T1000 (cell line): ENCODE measurements at places on chromosomes 5 and 9.

DNA sequence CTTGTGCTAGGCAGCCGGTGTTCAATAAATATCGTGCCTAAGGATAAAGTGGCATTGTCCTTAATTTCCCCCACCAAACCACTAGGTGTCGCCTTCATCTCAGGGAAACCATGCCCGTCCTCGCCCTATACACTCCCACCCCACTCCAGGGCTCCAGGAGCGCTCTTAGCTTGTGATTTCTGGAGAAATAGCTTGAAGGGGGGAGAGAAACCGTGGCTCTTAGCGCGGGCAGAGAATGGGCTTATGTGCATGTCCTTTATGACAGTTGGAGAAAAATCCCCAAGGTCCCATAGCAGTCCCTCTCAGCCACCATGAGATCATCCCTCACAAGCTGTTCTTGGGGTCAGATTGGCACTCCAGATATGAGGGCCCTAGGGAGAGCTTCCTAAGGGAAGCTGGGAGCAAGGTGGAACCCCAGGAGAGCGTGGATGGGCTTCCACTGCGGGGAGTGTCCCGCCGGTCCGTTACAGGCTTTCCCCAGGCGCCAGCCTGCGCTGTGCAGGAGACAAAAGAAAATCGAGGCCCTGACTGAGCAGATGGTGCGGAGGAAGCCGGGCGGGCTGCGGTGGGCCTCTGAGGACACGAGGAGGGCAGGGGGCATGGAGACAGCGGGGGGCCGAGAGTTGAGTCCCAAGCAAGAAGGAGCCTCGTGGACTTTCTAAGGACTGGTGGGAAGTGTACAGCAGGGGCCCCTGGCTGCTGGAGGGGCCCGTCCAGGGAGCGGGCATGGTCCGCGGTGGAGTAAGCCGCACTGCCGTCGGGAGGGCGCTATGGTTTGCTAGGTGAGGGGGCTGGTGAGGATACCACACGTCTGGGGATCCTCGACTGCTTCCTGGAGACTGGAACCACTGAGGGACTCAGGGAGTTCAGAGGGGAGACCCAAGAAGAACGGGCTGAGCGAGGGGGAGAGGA lies 750 bp upstream of the NPR2 start:
- DNase-seq = no peak

DNA sequence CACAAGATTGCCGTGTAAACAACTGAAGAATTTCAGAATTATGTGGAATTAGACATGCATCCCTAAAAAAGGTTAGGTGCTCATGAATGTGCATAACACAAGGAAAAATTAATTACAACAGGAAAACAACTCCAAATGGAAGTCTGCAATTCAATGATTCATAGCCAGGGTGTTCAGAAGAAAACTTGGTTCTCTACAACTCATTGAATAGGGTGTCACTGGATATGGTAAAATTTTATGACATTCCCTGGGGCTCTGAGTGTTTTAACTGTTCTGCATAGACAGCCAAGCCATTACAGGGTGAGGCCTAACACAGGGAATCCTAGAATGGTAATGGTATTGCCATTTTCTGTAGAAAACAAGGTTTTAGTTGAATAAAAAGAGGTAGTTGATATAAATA lies 24.4 kb upstream of the ZSWIM6 start:
- DNase-seq = no peak

DNA sequence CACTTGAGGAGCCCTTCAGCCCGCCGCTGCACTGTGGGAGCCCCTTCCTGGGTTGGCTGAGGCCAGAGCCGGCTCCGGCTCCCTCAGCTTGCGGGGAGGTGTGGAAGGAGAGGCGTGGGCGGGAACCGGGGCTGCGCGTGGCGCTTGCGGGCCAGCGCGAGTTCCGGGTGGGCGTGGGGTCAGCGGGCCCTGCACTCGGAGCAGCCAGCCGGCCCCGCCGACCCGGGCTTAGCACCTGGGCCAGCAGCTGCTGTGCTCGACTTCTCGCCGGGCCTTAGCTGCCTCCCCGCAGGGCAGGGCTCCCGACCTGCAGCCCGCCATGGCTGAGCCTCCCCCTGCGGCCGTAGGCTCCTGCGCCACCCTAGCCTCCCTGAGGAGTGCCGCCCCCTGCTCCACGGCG lies 6.2 kb upstream of the SHB start:
- DNase-seq = no peak

DNA sequence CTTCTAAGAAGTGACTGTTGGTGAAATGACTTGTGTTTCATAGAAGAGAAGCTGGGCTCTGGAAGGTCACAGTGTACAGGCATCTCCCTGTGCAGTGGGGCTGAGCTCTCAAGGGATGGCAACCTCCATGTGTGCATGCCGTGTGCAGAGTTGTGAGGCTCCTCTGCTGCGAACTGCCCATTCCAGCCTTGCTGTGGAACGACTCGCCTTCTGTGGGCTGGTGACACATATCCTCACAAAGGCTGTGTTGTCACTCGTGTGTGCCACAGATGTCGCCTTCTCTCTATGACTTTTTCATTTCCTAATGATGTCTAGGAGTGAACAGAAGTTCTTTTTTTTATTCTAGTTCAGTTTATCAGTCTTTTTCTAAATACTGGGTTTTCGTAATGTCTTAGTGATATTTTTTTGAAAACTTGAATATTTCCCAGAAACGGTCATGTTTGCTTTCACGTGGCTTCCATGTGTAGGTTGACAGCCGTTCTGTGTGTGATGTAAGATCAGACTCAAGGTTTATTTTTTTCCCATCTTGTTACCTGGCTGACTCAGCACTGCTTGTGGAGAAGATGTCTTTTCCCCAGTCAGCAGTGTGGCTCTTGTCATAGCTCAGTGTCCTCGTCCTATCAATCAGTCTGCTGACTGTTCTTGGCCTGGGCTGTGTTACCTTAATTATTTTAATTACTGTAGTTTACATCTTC lies 57.3 kb upstream of the CACNA1B start:
- no peak for DNase-seq

- DNase-seq = peak; percentile 46
These were observed 96.6 kb downstream of the PCSK1 start for GRCh38 chr5:96336351-96336985.

DNA sequence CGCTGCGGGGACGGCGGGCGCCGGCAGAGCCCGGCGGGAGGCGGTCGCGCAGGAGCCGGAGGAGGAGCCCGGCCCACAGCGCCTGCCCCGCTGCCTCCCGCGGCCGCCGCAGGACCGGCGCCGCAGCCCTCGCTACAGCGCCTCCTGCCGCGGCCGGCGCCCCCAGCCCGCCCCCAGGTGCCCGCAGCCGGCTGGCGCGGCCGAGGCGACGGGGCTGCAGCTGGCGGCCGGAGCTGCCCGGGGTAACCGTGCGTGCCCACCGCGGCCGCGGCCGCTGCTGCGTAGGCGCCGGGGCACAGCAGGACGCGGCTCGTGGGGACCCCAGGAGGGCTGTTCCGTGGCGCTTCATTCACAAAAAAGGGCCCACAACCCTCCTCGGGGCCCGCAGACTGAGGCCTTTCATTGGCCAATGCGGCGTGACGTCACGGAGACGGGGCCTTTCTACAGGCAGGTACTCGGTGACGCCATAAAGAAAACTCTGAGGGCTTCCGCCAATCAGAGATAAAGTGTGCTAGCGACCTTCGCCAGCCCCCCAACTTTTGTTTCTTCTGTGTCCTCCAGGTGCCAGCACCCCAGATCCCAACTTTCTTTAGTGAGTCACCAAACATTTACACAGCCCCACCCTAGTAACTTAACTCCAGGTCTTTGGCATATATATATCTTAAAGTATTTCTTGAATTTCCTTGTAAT lies at the start of gene CDC14B:
CDC14B (minus strand) TSS at position 353 of the 690 bp plus-strand sequence. CDS start 465 bp downstream, outside the sequence.
- peak; percentile 74 for DNase-seq

- no peak for DNase-seq
These were observed 7.4 kb downstream of the NPR2 start for GRCh38 chr9:35798658-35799374.

DNA sequence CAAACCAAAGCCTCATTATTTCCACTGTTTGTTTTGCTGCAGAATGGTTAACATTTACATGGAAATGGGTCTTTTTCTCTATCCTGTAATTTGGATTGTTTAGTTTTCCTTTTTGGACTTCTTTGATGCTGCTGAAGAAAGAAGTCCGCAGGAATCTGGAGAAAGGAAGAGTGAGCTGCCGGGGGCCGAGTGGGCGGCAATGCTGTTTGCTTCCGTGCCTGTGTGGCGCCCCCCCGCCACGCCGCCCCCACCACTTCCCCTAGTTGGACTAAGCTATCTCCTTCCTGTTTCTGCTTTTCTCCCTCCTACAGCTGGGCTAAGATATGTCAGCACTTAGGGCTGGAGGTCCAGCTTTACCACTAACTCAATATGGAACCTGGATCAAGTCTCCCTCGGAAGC lies 39.7 kb downstream of the ACTL7B start:
- DNase-seq = no peak

GRCh38 chr9:85914108-85914507 lies 26.8 kb upstream of the NAA35 start:
- no peak for DNase-seq

DNA sequence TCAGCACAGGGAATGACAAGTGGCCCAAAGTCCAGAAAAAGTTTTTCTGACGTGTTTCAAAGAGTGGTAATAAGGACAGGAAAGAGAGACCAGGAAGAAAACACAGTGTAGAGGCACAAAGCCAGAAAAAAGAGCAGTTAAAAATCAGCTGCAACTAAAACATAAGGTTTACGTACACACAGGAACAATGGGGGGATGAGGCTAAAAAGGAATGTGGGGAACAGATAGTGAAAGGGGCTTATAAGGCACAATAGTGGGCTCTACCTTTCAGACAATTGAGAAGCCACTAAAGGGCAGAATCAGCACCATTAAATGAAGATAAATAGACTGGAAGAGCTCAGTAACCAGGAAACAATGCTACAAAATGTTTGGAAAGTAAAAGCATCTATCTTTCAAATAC lies 5.5 kb downstream of the ELP1 start:
- no peak for DNase-seq

DNA sequence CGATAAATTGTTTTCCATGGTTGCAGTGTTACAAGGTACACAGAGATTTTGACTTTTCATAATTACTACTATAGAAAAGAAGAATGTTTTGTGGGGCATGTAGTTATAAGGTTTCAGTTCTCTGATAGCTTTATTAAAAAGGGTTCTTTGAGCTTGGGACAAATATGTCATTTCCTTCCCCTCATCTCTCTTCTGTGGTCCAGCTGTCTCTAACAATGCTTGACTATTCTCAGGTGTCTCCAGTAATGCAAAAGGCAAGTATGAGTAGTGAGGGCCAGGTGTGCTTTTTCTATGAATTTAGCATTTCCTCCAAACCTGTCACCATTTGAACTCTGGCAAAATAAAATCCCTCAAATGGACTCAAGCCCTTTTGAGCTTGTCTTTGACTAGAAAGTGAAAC lies 84.3 kb downstream of the SLF1 start:
- DNase-seq = no peak

- no peak for DNase-seq
These were observed 280.8 kb downstream of the SLIT3 start for GRCh38 chr5:169020102-169020501.

DNA sequence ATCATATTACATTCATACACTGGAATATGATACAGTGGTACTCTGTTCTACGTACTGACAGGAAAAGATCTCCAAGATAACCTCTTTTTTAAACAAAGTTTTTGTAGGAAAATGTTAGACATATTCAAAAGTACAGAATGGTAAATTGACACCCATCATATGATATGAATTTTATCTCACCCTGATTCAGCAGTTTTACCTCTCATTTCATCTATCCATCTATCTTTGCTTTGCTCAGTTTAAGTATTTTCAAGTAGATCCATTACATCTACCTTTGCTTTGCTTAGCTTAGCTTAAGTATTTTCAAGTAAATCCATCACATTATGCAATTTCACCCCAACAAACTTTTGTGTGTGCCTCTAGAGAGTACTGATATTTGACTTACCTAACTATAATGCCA lies 14.3 kb downstream of the CCDC112 start:
- no peak for DNase-seq

- no peak for DNase-seq
These were observed 21.2 kb downstream of the GADD45G start for GRCh38 chr9:89625721-89626687.

- no peak for DNase-seq
These were observed 204.0 kb downstream of the DNAH5 start for GRCh38 chr5:13740471-13740870.

- peak; percentile 37 for DNase-seq
These were observed 15.2 kb upstream of the LHX3 start for GRCh38 chr9:136220017-136220729.

DNA sequence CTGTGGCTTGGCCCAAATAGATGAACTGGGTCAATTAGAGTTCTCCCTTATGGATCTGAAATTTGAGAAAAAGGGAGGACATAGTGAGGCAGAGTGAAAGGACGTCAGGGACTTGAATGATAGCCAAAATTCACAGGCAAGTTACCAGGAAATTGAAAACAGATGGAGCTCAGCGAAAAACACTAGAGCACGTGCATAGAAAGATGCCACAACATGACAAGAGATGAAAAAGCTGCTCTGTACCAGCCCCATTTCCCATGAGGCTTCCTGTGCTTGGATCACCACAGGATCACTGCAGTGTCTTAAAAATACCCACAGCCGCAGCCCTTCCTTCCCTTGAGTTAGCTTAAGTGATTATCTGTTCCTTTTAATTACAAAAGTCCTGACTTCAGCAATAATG lies 39.0 kb upstream of the HOMER1 start:
- no peak for DNase-seq

DNA sequence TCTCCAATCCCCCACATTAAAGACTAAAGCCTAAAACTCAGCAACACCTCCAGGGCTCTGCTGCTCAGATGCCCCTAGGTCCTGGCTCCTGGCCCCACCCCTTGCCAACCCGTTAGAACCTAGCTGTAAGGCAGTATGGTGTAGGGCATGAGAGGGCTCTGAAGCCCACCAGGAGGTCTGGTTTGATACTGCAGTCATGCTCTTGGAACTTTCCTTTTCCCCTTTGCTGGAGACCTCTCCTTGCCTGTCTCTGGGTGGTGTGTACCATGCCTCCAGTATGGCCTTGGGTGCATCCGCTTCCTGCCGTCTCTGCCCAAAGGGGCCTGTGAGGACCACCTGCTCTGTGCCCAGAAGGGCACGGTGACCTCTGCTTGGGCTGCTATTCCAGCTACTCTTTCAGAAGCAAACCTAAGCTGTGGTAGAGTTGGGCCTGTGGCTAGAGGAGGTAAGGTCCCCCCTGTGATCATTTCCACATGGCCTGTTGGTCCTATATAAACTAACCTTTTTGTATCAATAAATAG lies 3.5 kb downstream of the TENT4A start:
- no peak for DNase-seq
